RCC 7860 (cell line): ENCODE measurements at places on chromosomes 3 and 15.
A peak's percentile ranks its signal among the peaks of the same experiment; 100 is the strongest.

GRCh38 chr3:59818919-59819300, 769.1 kb upstream of the CFAP20DC start:
- DNase-seq: no peak

- no peak for DNase-seq
Measured at GRCh38 chr3:133838296-133838789, 32.7 kb downstream of the SRPRB start.

GRCh38 chr15:41585127-41586047, 26.4 kb downstream of the TYRO3 start:
- DNase-seq: peak; percentile 26

GRCh38 chr3:149810846-149811245, 2.2 kb upstream of the RNF13 start:
- no peak for DNase-seq

GRCh38 chr15:65914981-65915925, 46.0 kb downstream of the RAB11A start:
- DNase-seq: no peak

- DNase-seq: peak; percentile 72
Measured at GRCh38 chr15:34437687-34438086, at the start of gene GOLGA8A. TSS of gene GOLGA8A (minus strand) at chr15:34437808. CDS start at chr15:34389691, 48,117 bp downstream.

DNA sequence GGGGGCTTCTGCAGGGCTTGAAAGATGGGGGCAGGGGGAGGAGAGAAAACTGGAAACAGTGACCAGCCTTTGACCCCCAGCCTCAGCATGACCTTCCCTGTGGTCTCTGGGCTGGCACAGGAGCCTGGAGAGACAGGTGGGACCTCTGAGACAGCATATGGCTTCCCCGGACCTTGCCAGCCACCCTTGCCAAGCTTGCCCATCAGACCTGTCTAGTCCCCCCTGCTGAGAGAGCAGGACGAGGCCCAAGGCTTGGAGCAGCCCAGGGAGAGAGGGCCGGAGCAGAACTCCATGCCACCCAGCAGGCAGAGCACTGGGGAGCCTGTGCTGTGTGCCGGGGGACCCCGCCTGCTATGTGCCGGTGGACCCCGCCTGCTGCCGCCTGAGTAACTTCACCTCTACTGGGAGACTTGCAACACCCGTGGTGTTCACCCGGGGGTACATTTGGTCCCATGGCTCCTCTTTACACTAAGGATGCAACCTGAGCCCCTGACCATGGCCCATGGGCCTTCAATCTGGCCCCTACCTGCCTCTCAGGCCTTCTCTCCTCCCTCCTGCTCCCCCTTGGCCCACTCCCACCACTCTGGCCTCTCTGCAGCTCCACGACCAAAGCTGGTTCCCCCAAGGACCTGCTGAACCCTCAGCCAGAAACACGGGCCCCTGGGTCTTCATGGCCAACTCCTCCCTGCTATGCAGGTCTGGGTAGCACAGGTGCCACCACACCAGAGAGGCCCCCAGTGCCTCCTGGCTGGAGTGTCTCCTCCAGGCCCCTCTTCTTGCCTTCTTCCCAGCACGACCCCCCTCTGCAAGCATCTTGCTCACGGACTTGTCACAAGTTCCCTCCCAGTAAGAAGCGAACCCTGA, 21.1 kb upstream of the SLC41A3 start:
- DNase-seq: no peak

- no peak for DNase-seq
Measured at GRCh38 chr3:195806916-195807231, 4.9 kb downstream of the MUC4 start.

GRCh38 chr3:120151791-120152190, 57.5 kb upstream of the GSK3B start:
- no peak for DNase-seq

DNA sequence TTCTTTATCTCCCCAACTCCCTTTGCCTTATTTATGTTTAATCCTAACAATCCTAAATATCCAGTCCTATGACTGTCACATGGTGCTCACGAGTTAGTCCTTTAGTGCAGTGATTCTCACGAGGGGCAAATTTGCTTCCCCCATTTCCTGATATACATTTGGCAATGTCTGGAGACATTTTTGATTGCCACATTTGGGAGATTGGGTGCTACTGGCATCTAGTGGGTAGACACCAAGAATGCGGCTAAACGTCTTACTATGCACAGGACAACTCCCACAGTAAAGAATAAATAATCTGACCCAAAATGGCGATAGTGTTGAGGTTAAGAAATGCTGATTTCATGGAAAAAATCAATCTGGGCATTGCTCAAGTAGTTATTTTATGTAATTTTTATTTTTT, 466.5 kb downstream of the ROBO2 start:
- no peak for DNase-seq

GRCh38 chr15:29942548-29942947, 120.3 kb upstream of the TJP1 start:
- no peak for DNase-seq

DNA sequence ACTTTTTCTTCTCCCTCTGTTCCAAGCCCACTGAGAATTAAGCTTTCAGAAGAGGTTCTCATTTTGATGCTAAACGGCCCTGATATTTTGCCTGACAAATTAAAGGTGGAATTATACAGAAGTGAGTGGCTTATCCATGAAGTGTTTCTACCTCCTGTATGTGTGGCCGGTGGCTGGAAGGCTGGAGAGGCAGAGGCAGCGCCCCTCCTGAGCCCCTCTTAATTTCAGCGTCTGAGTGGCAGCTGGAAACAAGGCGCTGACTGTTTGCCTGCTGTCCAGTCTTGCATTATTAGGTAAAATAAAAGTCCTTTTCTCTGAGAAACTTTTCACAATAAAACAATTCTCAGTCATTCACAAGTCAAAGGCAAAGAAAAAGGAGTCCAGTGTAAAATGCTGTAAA, 685.7 kb downstream of the MCTP2 start:
- no peak for DNase-seq

GRCh38 chr3:40939030-40939740, 260.1 kb upstream of the CTNNB1 start:
- DNase-seq: no peak

- no peak for DNase-seq
Measured at GRCh38 chr15:69807721-69808120, 290.0 kb downstream of the TLE3 start.

- no peak for DNase-seq
Measured at GRCh38 chr3:117674321-117674720, 964.7 kb downstream of the TUSC7 start.

- no peak for DNase-seq
Measured at GRCh38 chr15:54815556-54815955, 381.2 kb downstream of the RSL24D1 start.

DNA sequence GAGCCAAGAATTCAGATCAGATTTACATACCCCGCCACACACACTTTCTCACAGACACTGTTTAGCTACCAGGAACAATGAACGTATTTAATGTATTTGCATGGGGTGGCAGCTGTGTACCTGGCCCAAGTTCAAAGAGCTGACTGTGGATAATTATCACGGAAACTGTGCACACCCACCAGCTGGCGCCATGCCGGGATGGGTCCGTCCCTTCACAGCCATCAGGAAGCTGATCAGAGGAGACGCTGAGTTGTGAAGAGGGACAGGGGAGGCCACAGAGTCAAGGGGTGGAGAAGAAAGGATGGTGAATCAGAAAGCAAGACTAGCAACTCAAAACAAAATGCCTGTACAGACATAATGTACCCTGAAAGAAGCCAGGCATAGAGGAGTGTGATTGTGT, 13.1 kb upstream of the PLA2G4D start:
- no peak for DNase-seq

- DNase-seq: no peak
Measured at GRCh38 chr3:178367817-178368617, 168.2 kb upstream of the KCNMB2 start.

- DNase-seq: no peak
Measured at GRCh38 chr3:108146139-108146538, 55.3 kb upstream of the CD47 start.

DNA sequence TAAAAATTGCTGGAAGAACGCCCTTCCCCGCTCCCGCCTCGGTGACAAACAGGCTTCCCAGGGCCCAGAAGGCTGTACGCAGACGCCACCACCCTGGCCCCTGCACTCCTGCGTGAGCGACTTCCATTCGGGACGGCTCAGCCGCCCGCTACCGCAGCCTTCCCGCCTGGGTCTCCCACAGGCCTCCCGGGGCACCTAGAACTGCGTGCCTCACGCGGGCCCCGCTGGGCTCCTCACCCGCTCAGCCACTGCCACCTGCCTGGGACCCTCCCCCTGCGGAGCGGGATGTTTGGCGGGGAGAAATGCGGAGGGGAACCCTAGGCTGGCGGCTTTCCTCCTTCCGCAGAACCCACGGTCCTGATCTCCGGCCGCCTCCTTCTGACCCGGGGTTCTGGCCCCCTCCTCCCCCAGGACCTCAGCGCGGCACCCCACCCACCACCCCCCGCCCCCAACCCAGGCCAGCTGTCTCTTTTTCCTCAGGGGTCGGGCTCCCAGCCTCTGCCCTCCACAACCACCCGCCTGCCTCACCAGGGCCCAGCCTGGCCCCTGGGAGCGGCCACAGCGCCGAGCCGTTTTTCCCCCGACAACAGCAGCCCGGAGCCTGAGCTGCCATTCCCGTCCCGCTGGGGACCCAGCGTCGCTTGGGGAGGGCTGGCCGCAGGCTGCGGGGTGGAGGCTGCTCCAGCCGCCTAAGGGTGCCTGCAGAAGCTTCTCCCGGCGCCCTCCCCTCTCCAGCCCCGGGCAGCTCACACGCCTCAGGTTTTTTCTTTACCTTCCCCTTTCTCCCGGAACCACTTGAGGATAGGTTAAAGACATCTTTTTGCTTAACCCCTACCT, 27.6 kb upstream of the RAB7A start:
- DNase-seq: no peak

GRCh38 chr3:84074767-84075166, 884.0 kb upstream of the CADM2 start:
- DNase-seq: no peak

DNA sequence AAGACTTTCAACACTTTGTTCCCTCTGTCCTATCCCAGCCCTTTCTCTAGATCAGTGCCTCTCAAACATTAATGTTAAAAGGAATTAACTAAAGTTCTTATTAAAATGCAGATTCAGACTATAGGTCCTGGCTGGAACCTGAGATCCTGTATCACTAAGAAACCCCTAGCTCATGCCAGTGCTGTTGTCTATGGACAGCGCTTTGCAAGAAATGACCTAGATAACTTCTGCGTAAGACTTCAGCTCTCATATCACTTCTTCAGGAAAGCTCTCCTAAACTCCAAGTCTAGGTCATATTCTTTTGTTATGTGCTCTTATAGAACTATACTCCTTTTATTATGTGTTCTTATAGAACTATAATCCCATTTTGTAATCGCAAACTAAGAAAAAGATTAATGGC, 67.8 kb upstream of the CDIN1 start:
- DNase-seq: no peak

DNA sequence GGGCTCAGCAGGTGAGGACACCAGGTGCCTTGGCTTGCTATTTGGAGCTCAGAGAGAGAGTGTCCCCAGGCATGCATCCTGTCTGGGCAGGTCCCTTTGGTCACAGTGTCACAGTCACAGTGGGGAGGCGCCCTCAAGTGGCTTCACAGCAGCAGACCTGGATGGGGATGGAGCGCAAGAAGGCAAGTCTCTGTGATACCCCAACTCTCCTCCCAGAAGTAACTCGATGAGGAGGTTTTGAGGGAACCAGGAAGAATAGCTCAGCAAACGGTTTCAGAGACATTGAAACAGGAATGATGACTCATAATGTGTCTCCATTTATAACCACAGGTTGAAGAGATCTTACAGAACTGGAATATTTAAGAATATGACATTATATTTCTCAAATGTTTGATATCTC, 66.5 kb upstream of the SH3GL3 start:
- DNase-seq: peak; percentile 69
